Suppressor macrophage treated with lipopolysaccharide for 1 hour (primary cell): ENCODE measurements at places on chromosomes 5 and 9.

DNA sequence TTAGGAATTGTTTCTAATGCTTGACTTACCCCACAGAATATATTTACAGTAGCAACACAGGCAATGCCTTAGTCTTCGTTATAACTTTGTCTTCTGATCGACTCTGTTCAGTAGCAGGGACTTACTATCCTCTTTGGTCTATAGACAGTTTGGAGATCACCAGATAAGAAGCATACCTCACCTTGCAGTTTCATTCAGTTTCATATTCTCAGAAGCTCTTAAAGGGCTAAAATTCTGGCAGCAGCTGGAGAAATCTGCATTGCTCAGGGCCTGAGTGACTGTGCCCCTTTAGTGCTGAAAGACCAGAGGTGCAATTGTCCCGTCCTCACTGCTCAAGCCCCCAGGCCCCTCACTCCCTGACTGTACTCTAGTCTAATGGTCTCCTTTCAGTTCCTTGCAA is 26.0 kb downstream of the ZBTB43 start:
- DNase-seq, result no peak

DNA sequence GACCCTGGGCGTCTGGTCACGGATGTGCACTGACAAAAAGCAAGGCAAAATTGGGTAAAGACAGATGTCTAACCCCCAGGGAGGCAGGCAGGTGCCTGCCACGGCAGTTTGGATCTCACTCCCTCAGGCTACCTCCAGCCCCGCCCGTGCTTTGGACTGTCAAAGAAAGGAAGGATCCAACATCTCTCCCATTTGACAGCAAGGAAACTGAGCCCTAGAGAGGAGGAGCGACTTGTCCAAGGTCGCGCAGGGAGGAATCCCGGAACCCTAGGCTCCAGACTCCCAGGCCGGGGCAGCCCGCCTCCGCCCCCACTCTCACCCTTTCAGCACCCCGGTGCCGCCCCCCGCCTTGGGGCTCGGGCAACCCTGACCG is 376 bp downstream of the GOLGA1 start:
- DNase-seq, result no peak

DNA sequence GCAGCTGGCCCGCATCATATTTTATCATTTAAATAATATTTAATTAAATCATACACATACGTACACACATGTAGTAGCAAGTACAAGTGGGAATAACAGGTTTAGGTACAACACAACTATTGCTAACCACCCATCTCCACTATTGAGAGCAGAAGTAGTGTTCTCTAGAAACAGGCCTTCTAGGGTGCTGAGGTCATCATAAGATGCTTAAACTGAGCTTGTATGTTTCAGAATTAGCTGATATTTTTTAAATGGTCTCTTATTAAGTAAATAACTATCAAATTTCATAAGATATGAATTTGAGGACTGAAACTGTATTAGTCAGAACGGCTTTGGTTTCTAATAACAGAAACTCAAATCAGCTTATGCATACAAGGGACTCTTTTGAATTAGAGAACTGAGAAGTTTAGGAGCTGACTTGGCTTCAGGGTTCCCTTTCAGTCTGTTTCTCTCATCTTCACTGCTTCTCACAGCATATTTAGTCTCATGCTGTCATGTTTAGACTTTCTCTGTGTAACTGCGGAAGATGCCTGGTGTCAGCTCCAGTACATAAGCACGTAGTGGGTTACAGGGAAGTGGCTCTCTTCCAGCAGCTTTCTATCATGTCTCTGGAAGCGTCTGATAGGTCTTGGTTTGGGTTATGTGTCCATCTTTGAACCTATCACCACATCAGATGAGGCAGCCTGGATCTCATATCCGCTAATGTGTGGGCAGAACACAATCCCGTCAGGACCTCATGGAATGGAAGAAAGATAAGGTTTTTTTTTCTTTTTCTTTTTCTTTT is 25.0 kb upstream of the OCLN start:
- DNase-seq, result no peak

DNA sequence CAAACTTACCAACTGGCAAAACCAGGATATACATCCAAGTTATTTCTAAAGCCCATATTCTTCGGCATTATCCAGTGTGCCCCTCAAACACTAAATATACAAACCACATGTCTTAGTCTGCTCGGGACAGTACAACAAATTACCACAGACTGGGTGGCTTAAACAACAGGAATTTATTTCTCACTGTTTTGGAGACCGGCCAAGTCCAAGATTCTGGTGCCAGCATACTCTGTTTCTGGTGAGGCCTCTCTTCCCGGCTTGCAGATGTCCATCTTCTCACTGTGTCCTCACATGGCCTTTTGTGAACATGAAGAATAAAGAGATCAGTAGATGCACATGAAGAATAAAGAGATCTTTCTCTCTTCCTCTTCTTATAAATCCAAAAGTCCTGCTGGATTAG is 12.9 kb upstream of the SLCO6A1 start:
- no peak for DNase-seq

DNA sequence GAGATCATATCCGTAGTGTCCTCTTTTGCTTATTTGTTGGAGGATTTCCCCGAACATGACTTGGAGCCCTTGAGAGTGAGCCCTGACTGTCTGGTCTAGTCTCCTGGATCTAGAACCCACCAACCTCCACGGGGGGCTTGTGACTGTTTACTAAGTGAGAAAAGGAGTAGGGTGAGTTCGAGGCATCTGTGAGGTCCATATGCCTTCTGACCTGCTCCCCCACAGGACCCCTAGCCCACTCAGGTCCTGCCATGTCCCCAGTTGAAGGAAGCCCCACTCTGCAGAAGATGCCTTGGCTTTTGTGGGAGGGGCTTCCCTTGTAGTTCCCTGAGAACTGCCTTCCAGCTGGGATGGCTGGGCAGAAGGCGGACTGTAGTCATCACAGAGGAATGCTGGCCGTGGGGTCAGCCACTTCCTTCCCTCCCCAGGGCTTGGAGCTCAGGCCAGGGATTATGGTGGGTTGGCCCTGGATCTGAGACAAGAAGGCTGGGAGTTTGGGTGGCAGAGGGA is 7.0 kb upstream of the IRF1 start:
- peak; percentile 50 for DNase-seq

DNA sequence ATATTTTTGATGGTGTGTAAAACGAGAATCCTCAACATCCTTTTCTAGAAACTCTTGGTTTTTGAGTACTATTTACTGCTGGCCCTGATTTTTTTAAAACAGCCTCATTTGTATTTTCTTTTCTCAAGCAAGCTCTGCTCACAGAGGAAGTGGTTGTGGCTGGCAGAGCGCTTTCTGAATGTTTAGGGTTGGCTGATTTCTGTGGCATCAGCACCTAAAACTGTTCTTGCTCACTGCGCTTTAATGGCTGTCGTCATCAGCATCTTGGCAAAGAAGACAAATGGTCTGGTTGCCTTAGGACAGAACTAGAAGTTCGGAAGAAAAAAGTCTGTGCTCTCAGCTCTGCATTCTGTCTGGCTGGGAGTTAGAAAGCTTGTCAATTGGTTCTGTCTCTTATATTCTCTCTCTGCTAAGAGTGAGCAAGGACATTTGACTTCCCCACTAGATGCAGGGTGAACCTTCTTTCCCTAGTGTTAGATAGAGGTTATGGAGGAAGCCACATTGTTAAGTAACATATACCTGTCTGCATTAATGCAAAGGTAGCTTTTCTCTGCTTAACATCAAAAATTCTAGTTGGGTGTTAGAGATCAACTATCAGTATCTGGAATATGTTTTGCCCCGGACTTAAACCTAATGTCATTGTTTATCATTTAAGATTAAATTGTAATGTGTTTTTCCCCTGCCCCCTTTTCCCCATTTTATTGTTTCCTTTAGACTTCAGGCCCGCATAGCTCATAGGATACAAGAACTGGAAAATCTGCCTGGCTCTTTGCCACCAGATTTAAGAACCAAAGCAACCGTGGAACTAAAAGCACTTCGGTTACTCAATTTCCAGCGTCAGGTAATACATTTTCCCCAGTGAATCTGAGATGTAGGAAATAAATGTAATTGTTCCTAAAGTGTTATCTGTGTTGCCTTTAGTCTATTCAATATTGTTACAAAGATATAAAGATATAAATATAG is 39.0 kb downstream of the SMARCA2 start:
- peak; percentile 24 for DNase-seq

- peak; percentile 30 for DNase-seq
Measured at GRCh38 chr5:75337366-75338021, 474 bp downstream of the HMGCR start.

- no peak for DNase-seq
Measured at GRCh38 chr5:2929779-2930178, 178.3 kb upstream of the IRX2 start.

GRCh38 chr9:33137781-33138264 is 29.3 kb downstream of the B4GALT1 start:
- no peak for DNase-seq

- no peak for DNase-seq
Measured at GRCh38 chr9:99907208-99907532, 716 bp downstream of the STX17 start.

DNA sequence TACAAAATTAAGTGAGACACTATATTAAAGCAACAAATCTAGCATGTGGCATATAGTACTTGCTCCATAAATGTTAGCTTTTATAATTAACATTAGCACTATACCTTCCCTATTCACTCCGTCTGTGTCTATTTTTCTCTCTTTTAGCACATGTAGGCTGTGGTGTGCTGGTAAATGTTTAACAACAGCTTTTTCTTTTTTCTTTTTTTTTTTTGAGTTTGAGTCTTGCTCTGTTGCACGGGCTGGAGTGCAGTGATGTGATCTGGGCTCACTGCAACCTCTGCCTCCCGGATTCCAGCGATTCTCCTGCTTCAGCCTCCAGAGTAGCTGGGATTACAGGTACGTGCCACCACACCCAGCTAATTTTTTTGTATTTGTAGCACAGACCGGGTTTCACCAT is 62.1 kb downstream of the SPRY4 start:
- no peak for DNase-seq

DNA sequence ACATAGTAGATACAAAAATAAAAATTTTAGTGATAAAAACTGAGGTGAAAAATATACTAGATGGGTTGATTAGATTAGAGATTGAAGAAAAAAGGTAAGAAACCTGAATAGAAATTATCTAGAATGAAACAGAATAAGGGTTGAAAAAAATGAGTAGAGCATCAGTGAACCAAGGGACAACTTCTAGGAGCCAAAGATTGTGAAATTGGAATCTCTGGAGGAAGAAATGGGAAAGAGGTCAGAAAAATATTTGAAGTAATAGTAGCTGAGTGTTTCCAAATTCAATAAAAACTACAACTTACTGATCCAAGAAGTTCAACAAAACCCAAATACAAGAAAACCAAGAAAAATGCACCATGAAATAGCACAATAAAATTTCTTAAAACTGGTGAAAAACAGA is 116.6 kb upstream of the STARD4 start:
- DNase-seq, result no peak

DNA sequence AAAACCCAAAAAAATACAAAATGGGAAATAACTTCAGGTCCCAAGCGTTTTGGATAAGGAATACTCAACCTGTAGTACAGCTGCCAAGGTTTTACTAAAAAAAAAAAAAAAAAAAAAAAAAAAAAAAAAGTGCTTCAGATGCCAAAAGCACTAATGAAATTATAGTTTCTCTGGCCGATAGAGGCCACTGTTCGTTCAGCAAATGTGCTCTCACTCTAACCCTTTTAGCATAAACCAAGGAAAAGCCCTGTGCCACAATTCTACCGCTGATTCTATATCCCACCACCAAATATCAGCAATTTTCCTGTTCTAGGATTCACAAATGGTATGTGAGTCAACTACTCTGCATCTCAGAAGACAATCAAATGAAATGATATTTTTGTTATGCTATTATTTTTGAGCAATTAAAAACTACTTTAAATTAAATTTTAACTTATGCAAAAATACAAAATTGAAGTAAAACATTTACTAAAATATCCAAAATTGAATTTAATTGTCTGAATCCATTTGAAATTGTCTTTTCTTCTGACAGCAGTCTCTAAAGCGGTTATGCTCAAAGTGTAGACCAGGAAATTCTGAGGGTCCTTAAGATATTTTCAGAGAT is 79.8 kb downstream of the RICTOR start:
- peak; percentile 72 for DNase-seq

GRCh38 chr5:18238321-18238720 is 604.1 kb downstream of the TAF11L14 start:
- no peak for DNase-seq

- no peak for DNase-seq
Measured at GRCh38 chr9:30574355-30575151, 1809.9 kb upstream of the ACO1 start.

DNA sequence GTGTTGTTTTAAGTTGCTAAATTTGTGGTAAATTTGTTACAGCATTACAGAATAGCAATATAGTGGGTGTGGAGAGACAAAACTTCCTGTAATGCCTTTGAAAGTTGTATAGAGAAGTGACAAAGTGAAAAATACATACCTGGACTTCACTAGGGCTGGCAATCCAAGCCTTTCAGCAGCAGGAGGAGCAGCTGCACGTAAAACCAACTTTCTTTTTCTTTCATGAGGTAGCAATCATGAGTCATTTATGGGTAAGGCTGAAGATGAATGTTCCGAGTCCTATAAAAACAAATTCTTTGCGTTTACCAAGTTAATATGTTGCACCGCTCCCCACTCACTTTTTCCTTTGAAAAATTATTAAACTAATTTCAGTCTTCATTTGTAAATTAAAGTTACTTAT is 1138.2 kb downstream of the TAF11L14 start:
- DNase-seq, result no peak

DNA sequence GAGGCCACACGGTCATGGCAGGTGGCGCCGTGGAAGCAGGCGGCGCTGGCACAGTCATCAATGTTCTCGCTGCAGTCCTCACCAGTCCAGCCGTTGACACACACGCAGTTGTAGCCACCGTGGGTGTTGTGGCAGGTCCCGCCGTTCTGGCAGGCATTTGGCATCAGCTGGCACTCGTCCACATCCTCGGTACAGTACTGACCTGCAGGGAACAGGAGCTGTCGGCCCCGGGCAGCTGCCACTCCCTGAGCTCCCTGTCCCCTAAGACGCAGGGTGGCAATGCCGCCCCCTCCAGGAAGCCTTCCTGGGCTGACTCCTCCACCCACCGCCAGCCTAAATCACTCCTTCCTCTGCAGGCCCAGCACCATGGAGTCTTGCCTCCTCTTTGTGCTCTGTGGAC is 27.2 kb downstream of the NOTCH1 start:
- no peak for DNase-seq

GRCh38 chr5:156383510-156384265 is 56.7 kb downstream of the SGCD start:
- no peak for DNase-seq

- no peak for DNase-seq
Measured at GRCh38 chr5:150069672-150070627, 16.4 kb downstream of the CSF1R start.

DNA sequence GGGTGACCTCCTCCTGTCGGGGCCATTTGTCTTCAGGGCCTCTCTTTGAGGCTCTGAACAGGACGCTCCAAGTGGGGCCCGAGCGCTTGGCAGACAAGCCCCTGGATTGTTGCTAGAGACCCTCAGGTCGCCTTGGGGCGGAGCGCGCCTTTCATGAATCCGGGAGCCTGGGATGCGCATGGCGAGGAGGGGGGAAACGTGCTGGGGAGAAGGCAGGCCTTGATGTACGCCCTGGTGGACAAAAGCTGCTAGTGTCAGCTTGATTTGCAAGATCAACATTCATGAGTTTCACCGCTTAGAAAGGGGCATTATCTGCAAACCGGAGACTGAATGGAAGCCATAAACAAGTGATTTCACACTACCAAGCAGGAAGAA is 226.3 kb downstream of the SMARCA2 start:
- peak; percentile 8 for DNase-seq
